ENCODE measurements at places on chromosomes 6 and 20.

DNA sequence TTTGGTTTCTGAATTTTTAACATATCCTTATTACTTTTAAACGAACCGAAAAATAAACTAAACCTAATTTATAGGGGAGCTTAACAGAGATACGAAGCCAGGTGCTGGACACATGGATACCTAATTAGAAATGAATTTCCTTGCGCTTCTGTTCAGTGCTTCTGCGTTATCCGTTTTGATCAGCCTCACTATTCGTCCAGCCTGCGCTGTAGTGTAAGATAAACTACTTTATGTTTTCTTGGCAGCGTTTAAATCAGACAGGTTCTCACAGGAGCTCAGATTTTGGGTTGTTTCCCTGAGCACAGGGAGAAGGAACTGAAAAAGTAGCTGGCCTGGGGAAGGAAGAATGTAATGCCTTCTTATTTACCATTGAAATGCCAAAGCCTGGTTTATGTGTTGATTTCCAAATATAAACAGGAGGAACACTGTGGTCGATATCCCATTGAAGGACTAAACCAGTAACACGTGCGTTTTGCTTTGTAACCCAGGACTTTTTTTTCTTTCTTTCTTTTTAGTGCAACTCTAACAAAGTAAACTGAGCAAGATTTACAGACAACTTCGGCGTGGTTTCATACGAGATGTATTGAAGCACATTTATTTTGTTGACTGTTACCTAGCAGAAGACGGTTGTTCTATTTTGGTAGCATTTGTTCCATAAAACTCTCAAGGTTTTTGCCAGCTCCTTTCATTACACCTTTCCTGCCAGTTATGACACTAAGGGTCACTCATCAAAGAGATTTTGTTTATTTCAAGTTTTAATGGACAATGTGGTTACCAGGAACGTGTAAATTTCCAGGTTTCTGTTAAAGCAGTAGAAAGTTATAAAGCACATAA, 214.8 kb upstream of the HEY2 start:
- no peak for DNase-seq

DNA sequence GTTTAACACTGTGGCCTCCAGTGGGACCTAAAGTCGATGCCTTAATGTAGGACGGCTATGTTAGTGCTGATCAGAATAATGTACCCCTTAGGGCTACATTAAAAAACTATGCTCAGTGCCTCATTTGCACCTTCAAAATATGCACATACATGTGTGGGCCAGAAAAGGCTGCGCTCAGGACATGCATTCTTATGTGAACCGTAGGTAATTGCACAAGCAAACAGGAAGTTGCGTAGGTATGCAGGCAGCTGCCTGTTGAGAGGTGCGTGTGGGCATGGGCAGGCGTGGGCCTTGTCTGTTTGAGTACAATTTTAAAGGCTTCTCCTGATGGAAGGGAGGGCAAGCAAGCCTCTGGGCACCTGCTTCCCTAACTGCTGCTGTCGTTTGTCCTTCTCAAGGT, 116.2 kb upstream of the JAG1 start:
- DNase-seq: no peak

DNA sequence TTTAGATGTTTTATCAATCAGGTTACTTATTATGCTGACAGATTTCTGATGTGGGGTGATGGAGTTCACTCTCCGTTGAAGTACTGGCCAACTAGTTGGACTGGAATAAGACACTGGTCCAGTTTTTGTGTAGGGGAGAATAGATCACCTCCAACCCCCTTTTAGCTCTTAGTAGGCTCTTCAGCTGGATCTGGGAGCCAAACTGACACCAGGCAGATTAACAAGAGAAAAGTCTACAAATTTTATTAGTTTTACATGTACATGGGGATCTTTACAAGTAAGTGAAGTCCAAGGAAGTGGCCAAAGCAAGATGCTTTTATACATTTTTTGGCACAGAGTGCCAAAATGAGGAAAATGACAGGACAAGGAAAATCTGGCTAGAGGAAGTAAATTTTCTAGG, 107.1 kb downstream of the UBE3D start:
- no peak for DNase-seq

GRCh38 chr20:63659370-63659769, 1.3 kb downstream of the RTEL1 start:
- no peak for DNase-seq

- DNase-seq: no peak
These were observed 49.5 kb upstream of the CCN6 start for GRCh38 chr6:112004201-112005012.

- no peak for DNase-seq
These were observed 268.8 kb downstream of the ARID1B start for GRCh38 chr6:157045831-157046454.

GRCh38 chr6:43159599-43159998, 11.5 kb upstream of the SRF start:
- no peak for DNase-seq

DNA sequence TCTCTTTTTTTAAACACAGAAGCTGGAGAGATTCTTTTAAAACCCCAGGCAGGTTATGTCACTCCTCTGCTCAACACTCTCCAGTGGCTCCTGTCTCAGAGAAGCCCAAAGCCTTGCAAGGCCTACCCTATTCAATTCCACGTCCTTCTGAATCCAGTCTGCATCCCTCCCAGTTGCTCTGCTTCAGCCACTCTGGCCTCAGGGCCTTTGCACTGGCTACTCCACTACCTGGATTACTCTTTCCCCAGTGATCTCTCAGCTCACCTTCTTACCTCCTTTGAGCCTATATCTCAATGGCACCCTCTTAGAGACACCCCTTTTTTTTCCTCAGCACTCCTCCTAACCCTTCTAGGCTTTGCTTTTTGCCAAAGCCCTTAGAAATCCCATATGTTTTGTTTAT, 185.8 kb downstream of the CLIC5 start:
- DNase-seq: no peak

DNA sequence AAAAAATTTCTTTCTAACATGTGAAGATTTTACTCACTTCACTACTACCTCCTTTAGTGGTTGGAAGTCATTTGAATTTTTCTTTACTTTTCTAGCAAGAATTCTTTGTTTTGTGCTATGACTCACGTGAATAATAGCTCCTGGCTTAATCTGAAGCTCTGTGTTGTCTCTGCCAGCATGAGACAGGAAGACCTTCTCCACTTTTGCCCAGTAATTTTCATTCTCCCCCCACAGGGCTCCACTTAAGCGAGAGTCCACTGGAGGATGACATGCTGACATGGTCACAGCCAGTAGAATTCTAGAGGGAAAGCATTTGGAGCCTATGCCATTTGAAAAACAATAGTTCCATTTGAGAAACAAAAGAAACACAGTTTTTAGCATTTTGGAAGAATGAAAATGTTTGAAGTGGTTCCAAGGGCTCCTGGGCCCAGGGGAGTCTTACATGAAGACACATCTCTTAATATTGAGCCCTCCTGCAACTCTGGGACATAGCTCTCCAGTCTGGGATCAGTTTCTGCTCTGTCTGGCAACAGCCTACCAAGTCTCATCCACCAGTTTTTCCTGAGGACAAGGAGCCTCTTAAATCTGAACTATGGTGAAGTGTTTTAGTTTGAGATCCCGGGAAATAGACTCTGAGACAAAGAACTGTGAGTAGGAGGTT, 231.4 kb downstream of the PAX1 start:
- no peak for DNase-seq

DNA sequence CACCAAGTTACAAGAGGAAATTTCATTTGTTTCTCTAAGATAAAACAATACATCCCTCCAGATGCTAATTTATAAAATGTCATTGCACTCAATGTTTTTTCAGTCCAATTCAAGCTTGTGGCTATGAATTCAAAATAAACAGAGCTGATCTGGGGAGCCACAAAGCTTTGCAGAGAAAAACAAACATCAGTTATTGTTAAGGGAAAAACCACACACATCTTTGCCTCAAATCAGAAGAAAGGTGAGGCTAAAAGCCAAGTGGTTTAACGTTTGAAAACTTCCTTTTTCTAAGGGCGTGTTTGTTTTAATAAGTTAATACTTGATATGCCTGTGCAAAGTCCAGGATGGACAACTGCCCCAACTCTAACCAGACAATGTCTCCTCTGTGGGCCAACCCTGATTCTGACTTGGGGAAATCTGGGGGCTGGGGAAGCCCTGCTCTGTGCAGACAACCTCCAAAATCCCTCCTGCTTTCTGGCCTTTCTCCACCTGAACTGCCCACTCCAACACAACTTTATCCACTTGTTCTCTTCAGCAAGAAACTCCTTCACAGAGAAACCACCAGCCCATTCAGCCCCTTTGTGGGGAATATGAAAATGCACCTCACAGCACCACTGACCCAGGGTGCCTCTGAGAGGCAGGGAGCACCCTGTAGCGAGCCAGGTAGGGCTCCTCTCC, 44.6 kb upstream of the NT5E start:
- DNase-seq: no peak

- peak; percentile 11 for DNase-seq
These were observed 113.5 kb downstream of the TOX2 start for GRCh38 chr20:44028003-44028730.

- no peak for DNase-seq
These were observed 272.8 kb upstream of the SLC35B3 start for GRCh38 chr6:8707956-8708772.

- no peak for DNase-seq
These were observed 10.2 kb downstream of the NOTCH4 start for GRCh38 chr6:32213649-32214048.

DNA sequence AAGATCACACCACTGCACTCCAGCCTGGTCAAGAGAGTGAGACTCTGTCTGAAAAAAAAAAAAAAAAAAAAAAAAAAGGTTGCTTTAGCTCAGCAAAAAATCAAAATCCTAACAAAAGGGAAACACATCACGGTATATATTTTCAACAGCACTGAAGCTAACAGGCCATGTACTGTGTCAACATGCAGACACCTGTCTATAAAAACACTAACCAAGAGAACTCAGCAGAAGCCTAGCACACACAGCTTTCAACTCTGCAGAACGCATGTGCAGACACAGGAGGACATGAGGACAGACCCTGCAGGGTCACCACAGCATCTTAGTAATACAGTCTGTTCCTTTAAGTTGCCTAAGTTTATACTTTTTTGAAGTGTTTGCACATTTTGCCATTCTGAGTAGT, 13.5 kb downstream of the NINL start:
- DNase-seq: no peak

GRCh38 chr20:37711994-37712964, 18.4 kb downstream of the CTNNBL1 start:
- DNase-seq: no peak

- DNase-seq: no peak
These were observed 1155.8 kb downstream of the GRIK2 start for GRCh38 chr6:102549221-102549874.

GRCh38 chr6:12119085-12119588, 107.0 kb downstream of the HIVEP1 start:
- DNase-seq: peak; percentile 55

DNA sequence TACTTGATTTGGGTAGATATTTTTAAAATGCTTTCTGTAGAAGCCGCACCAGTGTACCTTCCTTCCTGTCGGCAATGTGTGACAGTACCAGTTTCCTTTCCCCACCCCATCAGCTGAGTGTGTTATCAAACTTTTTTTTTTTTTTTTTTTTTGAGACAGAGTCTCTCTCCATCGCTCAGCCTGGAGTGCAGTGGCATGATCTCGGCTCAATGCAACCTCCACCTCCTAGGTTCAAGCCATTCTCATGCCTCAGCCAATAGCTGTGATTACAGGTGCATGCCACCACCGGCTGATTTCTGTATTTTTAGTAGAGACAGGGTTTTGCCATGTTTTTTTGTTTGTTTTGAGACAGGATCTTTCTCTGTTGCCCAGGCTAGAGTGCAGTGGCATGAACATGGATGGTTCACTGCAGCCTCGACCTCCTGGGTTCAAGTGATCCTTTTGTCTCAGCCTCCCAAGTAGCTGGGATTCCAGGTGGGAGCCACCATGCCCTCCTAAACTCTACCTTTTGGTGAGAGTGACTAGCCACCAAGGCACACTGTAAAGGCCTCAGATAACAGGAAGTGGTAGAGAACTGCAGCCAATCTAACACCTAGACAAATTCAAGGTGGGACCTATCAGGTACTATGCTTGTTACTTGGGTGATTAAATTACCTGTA, 26.5 kb upstream of the ZBTB22 start:
- DNase-seq: peak; percentile 66

- DNase-seq: no peak
These were observed 8.7 kb downstream of the GCM1 start for GRCh38 chr6:53139841-53140413.

DNA sequence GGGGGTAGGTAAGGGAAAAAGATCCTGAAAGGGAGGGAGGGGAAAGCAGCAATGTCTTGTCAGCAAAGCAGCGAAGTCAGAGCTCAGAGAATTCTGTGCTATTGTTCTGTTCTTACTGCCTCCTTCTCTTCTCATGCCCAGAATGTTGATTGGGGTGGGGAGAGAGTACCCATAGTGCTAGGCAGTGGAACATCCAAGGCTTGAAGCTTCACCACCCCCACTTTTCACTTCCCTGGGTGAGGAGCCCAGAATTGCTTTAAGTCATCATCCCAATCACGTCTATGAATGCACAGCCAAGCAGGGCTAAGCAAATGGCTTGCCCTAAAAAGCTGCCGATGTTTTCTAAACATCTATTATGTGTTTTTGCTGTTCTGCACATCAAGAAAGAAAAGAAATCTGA, 16.5 kb downstream of the REPS1 start:
- no peak for DNase-seq

DNA sequence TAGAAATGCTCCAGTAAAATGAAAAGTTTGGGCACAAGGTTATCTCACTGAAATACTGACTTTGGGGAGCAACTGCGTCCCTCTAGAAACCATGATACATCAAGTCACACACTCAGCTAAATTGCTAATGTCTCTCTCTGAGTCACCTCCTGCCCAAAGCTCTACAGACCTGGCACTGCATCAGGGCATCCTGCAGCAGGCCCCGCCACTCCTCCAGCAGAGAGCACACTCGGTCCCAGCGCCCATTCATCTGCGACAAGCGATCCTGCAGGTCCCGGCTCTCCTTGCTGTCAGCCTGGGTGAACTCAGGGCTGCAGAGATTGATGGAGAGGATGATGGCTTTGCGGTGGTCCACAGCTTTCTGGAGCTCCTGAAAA, 329.0 kb downstream of the ESR1 start:
- DNase-seq: no peak

- DNase-seq: no peak
These were observed 2.7 kb upstream of the C6orf62 start for GRCh38 chr6:24721461-24722215.

DNA sequence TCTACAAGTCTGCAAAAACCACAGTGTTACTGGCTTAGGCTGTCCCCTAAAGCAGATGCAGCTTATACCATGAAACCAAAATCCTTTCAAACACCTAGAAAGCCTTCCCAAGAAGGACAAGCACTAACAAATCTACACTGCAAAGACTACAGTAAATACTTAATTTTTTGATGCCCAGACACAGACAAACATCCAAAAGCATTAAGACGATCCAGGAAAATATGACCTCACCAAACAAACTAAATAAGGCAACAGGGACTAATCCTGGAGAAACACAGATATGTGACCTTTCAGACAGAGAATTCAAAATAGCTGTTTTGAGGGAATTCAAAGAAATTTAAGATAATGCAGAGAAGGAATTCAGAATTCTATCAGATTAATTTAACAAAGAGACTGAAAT, 423.5 kb downstream of the COL12A1 start:
- no peak for DNase-seq

DNA sequence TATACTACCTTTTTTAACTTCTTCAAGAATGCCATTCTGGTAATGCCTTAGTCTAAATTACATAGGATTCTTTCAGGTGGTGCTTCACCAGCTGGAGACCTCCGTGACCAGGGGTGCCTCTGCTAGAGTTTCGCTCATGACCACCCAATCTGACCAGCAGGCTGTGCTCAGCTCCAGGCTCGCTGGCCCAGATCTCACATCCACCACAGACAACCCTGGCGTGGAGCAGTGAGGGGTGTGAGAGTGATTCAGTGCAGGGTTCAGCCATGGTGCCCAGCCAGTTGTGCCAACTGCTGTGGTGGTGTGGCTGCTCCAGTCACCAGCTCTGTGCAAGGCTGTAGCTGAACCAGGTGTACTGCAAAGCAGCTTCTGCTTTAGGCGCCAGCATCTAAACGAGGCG, 198.6 kb downstream of the MMUT start:
- no peak for DNase-seq
